ENCODE measurements at places on chromosomes 5 and 9.
A peak's percentile ranks its signal among the peaks of the same experiment; 100 is the strongest.

DNA sequence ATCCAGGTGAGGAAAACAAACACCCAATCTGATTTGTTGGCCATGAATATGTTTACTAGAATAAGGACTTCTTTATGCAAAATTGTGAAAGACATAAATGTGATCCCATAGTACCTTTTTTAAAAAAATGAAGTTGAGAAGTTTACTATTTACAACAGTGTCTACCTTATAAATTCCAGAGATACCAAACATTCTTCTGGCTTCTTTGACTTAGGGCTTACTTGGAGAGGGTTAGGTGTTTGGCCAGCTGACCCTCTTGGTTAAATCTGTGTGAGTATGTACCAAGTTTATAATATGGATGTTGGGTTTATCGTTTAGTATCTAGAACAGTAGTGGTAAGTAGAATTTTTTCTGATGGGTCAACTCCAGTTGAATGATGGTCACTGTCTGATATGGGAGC is 212.3 kb downstream of the DOCK8 start:
- no peak for DNase-seq

- peak; percentile 9 for DNase-seq
Observed at GRCh38 chr5:126267438-126267837, 155.8 kb upstream of the GRAMD2B start.

- no peak for DNase-seq
Observed at GRCh38 chr5:139116100-139116655, 82.0 kb downstream of the SIL1 start.

DNA sequence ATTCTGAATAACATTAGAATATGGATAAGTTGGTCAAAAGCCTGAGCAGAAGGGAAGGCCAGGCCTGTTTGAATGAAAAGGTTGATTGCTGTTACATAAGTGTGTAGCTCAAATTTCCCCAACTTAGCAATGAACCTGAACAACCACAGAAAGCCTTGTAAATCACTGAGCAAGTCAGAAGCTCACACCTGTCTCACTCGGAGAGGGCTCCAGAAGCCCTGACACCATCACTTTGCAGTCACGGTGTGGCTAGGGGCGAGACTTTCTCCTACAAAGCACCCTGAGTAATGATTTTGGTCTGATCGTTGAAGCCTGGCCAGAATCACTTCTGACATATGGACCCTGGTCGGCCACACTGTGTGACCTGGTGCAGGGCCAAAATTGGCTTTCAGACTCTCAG is 62.0 kb downstream of the MTX3 start:
- no peak for DNase-seq

DNA sequence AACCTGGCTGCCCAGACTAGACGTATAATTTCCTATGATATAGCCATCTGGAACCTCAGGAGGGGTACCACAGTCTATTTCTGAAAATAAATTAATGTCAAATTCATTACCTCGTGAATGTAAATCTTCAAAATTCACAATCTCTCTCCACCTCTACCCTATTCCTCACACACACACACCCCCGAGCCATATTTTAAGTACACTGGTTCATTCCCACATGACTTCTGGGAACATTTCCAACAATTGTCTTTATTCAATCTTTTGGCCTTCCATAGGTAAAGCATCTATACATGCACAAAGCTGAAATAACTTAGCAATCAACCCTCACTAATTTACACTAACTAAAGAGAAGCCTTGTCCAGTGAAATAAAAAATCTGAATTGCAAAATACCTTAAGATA is 32.7 kb downstream of the SUSD1 start:
- no peak for DNase-seq

DNA sequence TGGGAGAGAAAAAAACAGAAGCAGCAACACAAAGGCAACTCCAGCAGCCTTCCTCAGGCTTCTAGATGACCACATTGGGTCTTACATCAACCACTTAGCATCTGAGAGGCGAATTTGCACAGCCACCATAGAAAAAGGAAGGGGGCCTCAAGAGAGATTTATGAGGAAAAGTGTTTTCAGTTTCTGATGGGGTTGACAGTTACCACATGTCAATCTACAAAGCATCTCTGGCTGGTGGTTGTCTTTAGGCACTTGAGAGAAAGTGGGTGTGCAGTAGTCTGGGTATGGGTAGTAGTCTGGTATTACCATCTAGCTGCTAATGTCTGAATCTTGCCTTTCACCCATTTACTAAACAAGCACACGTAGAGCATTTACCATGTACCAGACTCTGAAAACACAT is 137.5 kb downstream of the BAAT start:
- no peak for DNase-seq

- no peak for DNase-seq
Observed at GRCh38 chr9:92759446-92759845, 5.2 kb downstream of the BICD2 start.

- no peak for DNase-seq
Observed at GRCh38 chr9:133610845-133611244, 1.7 kb upstream of the FAM163B start.

Measured in COLO829 (cell line).